Left kidney (tissue), 8 donors: ENCODE measurements at places on chromosomes 4 and X. TPM values are rescaled to one million over a fixed set of nuclear protein-coding genes. Genes with fewer than 3 reads are reported as not detected.

DNA sequence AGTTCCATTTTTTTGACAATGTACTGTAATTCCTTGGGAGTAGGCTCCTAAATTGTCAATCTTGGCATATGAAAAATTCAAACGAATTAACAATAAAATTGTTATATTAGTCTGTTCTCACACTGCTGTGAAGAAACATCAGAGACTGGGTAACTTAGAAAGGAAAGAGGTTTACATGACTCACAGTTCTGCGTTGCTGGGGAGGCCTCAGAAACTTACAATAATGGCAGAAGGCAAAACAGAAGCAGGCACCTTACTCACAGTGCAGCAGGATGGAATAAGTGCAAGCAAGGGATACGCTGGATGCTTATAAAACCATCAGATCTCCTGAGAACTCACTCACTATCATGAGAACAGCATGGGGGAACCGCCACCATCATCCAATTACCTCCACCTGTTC lies 246.4 kb upstream of the TRAM1L1 start:
- DNase-seq: no peak

DNA sequence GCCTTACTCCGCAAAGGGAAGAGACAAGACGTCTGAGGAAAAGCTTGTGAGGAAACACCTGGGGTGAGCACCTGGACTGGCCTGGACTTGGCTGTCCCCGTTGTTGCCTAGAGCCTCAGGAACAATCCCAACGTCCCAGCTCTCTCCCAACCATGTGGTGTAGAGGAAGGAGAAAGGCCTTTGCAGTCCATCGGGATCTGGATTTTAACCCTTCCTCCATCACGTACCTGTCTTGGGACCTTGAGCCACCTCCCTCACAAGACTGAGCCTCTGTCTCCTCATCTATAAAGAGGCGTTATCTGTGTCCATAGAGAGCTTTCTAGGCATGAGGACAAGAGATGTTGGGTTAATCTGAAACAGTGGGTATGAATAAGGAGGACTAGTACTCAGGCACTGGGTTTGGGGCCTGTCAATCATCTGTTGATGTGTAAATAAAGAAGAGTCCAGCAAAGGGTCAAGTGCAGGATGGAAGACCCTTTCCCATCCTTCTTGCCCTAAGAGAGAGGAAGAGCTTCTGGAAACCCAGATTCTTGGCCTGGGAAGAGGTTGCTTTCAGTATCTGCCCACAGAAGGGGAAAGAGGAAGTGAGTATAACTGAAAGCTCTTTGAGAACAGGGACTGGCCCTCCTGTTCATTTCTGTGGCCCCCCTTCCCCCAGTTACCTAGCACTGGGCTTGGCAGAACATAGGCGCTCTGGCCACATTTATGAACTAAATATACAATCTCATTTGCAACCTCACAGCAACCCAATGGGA lies 137.1 kb downstream of the PJA1 start:
- DNase-seq: no peak

- DNase-seq: no peak
Observed at GRCh38 chr4:89257376-89257775, 50.2 kb downstream of the GPRIN3 start.

DNA sequence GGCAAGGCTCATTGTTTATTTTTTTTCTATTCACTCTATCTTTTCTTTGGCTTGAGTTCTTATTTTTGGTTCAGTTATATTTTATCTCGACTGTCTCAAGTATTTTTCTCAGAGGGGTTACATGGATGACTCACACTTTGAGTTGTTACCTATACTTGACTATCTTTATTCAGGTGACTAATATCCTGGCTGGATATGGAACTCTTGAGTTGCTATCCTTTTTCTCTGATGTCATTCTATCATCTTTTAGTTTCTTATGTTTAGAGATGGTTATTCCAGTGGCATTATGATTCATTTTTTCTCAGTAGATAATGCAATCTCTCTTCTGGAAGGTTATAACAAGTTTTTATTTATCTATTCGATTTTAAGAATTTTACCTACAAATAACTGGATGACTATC lies 117.9 kb downstream of the COX18 start:
- DNase-seq: no peak

DNA sequence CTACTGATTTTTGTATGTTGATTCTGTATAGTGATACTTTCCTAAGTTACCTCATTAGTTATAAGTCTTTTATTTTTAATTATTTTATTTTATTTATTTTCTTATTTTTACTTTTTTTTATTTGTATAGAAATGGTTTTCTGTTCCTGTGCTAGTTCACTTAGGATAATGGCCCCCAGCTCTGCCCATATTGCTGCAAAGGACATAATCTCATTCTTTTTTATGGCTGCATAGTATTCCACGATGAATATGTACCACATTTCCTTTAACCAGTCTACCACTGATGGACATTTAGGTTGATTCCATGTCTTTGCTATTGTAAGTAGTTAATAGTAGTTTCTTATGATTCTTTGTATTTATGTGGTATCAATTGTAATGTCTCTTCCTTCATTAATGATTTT lies 31.5 kb upstream of the GK2 start:
- DNase-seq: no peak

- DNase-seq: peak; percentile 3
Observed at GRCh38 chrX:83845397-83845796, 15.5 kb upstream of the CYLC1 start.

GRCh38 chr4:77500801-77501200 lies 104.8 kb upstream of the CXCL13 start:
- DNase-seq: no peak

The CHRDL1 gene
- polyA plus RNA-seq: 12.9 TPM

The PRSS12 gene
- polyA plus RNA-seq: 7.1 TPM
